Heart right ventricle (tissue), 16 donors: ENCODE measurements at places on chromosomes 13 and 19. TPM values are rescaled to one million over a fixed set of nuclear protein-coding genes. Genes with fewer than 3 reads are reported as not detected.

- no peak for DNase-seq
These were observed 56.5 kb upstream of the HTR2A start for GRCh38 chr13:46953331-46953730.

DNA sequence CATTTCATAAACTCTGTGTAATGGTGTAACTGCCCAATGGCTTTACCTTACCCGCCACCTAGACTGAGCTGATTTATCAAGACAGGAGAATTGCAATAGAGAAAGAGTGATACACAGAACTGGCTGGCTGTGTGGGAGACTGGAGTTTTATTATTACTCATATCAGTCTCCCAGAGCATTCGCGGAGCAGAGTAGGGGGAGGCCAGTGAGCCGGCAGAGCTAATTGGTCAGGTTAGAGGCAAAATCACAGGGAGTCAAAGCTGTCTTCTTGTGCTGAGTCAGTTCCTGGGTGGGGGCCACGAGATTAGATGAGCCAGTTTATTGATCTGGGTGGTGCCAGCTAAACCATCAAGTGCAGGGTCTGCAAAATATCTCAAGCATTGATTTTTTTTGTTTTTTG is 23.4 kb upstream of the SLITRK1 start:
- no peak for DNase-seq

ARL11 gene
- 0.19 TPM for total RNA-seq

C1QTNF9 gene
- 3.9 TPM for total RNA-seq

C1QTNF9B gene
- total RNA-seq = 2.1 TPM

GRCh38 chr13:106318941-106319411 is 216.5 kb downstream of the EFNB2 start:
- DNase-seq = no peak

- no peak for DNase-seq
These were observed 16.7 kb downstream of the FAM216B start for GRCh38 chr13:42798118-42798517.

DNA sequence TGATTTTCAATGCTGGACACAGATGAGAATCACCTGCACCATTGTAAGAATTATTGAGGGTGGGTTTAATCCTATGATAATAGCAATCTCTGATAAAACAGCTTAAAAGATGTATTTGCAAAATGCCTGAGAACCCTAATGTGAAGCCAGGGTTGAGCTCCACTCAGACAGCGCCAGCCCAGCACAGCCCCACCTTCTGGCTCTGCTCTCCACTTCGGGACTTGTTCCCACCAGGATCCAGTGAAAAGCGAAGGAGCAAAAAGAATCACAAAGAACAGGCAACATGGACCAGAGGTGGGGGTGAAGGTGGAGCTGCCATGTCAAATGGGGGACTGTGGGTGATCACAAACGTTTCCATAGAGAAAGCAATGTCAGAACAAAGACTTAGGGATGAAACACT is 18.6 kb upstream of the ZNF816 start:
- no peak for DNase-seq

LIM2 gene
- not detected for total RNA-seq

- no peak for DNase-seq
These were observed 129.2 kb downstream of the TBC1D4 start for GRCh38 chr13:75352641-75353327.

DNA sequence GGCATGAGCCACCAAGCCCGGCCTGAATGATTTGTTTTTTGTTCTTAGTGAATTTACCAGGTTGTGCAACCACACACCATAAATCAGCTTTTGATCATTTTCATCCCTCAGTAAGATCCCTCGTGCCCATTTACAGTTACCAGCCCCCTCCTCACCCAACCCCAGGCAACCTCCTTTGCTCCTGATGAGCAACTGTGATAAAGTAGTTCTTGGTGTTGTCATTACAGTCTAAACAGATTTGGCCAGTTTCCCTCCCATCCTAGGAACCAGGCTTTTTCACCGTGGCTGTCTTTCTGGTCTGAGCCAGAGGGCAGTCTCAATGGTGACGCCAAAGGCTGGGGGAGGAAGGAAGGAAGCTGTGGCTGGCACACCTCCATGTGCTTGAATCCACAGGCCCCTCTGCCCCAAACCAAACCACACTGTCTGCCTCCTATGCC is 61.2 kb upstream of the WDFY2 start:
- DNase-seq = no peak
